ENCODE measurements at places on chromosomes 7 and 10.

GRCh38 chr7:129821476-129821875 lies 131.3 kb downstream of the UBE2H start:
- no peak for DNase-seq

DNA sequence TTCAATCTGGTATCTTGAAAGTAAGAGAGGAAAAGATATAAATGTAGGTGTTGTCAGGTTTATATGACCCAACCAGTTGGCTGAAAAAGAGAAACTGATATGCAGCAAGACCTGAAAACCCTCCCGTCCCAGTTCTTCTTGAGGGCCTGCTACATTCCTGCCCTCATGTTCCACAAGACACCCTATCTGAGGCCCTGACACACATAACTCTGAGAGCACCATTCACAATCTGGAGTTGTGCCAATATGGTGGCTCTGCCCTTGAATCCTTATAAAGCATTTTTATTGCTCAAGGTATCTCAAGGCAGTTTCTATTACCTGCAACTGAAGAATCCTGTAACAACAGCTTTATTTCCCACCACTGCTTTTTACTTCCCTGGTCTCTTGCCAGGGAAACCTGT lies 17.0 kb downstream of the XPNPEP1 start:
- no peak for DNase-seq

DNA sequence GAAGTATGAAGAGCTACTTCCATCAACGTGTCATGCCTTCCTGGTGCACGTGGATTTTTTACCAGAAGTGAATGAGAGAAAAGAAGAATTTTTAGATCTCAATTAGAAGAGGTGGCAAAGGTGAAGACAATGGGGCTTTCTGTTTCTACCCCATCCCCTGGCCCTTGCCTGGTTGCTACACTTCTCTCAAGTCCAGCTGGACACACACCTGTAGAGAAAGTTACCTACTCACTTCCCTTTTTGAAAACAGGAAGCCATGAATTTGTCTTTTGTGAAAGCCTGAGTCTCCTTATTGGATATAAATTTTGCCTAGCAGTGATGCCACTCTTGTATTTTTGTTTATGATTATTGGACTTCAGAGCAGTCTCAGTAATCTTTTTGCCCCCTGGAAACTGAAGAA lies 142.9 kb upstream of the AKR1E2 start:
- DNase-seq = no peak

GRCh38 chr7:136941816-136942215 lies 73.4 kb downstream of the CHRM2 start:
- no peak for DNase-seq

- DNase-seq = no peak
Measured at GRCh38 chr10:62853710-62854109, 37.5 kb upstream of the EGR2 start.

- no peak for DNase-seq
Measured at GRCh38 chr7:158324397-158325360, 262.9 kb downstream of the PTPRN2 start.

Measured in effector CD4-positive, alpha-beta T cell (primary cell).